Posterior cingulate gyrus (tissue), 11 donors: ENCODE measurements at places on chromosomes 11 and 22.

DNA sequence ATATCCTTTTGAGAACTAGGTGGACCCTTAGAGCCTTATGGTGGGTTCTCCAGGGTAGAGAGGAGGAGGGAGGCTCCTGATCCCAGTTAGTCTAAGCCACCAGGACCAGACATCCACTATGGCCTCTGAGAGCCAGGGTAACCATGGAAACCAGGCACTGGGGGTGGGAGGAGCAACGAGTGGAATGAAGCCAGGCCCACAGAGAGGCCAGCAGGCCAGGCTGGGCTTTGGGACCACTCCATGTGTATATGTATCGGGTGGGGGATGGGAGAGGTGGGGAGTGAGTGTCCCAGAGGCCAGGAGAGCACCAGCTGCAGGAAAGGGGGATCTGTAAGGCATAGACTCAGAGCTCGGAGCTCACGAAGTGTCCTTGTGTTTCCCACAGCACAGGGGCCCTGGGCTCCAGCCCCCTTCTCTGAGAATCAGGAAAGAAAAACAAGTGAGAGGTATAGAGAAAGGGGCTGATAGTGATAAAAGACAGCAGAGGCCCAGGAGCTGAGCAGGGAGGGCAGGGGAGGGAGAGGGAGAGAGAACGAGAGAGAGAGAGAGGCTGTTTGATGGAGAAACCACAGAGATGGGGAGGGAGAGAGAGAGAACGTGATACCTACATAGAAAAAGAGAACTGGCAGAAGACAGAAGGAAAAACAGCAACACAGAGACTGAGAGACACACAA is 15.5 kb upstream of the TSPAN18 start:
- no peak for DNase-seq

- no peak for DNase-seq
Measured at GRCh38 chr11:95750101-95750500, 39.5 kb downstream of the FAM76B start.

- DNase-seq = no peak
Measured at GRCh38 chr22:27336151-27337090, 465.1 kb downstream of the MN1 start.

- DNase-seq = no peak
Measured at GRCh38 chr11:6925636-6926207, 504 bp upstream of the ZNF215 start.

DNA sequence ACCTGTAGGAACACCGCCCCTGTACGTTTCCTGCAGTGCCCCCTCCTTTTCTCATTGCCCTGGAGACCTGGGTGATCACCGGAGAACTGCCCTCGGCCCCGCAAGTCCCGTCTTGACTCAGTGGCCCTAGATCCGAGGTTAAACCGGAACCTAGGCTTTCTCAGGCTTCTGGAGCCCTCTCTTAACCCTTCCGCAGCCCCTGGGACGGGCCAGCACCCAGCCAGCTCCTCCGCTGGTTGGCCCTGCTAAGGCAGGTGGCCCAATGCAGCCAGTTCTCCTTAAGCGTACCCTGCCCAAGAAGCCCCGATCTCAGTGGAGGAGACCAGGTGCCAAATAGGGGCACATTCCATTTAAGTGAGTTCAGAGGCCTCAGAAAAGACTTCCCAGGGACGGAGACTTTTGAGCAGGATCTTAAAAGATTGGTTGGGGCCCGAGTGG is 776 bp downstream of the NLRX1 start:
- peak; percentile 29 for DNase-seq

GRCh38 chr22:29219881-29220670 is 14.4 kb downstream of the EMID1 start:
- DNase-seq = no peak

DNA sequence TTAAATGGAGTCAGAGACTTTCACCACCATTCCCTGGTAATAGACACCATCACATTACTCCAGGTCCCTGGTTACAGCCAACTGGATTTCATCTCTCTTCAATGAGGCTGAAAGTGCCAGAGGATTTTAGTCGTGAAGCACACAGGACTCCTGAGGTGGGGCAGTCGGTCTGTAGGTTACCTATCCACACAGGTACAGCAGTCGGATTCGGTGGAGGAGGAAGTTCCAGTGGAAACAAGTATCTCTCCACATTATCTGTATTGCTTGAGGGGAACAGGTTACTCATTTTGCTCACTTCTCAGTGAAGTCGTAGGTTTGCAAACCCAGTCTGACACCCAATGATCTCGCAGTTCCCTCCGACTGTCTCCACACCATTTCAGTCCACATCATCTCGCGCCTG is 82.3 kb upstream of the TMEM45B start:
- no peak for DNase-seq

- DNase-seq = no peak
Measured at GRCh38 chr11:74162681-74163467, 7.9 kb downstream of the C2CD3 start.

DNA sequence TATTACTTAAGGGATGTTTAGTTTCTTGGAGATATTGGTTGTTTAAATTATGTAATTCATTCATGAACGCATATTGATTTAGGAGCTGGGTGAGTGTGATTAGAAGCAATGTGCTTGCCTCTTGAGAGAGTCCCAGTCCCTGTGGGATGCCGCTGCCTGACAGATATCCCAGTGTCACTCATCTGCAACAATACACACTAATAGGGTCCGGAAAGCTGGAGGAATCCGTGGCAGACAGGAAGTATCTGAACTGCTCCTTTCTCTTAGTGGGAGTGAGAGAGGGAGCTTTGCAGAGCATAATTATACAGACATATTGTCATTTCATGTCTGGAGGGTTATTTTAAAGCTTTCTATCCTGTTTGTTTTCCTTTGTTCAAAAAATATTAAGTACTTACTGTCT is 17.4 kb downstream of the AMOTL1 start:
- DNase-seq = no peak

DNA sequence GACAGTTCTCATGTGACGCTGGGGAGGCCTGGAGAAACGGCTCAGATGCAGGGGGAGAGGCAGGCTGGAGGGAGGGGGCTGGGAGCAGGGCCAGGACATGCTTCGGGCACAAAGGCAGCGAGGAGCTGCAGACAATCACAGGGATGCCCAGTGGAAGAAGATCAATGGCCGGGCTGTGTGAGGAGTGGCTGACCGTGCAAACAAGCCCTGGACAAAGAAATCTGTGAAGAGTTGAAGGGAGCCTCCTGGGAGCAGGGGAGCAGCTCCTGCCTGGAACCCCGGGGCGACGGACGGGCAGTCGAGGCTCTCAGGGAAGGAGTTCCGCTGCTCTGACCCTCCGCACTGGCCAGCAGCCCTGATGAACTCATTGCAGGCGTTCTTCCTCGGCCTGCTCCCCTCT is 126.7 kb upstream of the B3GAT1 start:
- DNase-seq = no peak

GRCh38 chr11:19995145-19995544 is 165.1 kb downstream of the DBX1 start:
- no peak for DNase-seq

DNA sequence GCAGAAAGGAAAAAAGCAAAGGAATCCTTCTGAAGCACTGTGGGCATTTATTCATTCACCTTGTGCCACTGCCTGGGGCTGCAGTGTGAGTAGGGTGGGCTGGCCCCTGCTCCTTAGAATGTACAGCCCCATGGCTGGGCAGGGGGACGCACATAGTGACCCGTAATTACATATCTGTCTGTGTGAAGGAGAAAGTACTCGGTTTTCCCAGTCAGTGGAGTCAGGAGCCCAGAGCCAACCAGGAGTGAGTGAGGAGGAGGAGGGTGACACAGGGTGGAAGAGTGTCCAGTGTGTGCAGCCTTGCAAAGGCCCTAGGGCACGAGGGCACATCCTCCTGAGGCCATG is 91.9 kb downstream of the CDKN1C start:
- peak; percentile 38 for DNase-seq

DNA sequence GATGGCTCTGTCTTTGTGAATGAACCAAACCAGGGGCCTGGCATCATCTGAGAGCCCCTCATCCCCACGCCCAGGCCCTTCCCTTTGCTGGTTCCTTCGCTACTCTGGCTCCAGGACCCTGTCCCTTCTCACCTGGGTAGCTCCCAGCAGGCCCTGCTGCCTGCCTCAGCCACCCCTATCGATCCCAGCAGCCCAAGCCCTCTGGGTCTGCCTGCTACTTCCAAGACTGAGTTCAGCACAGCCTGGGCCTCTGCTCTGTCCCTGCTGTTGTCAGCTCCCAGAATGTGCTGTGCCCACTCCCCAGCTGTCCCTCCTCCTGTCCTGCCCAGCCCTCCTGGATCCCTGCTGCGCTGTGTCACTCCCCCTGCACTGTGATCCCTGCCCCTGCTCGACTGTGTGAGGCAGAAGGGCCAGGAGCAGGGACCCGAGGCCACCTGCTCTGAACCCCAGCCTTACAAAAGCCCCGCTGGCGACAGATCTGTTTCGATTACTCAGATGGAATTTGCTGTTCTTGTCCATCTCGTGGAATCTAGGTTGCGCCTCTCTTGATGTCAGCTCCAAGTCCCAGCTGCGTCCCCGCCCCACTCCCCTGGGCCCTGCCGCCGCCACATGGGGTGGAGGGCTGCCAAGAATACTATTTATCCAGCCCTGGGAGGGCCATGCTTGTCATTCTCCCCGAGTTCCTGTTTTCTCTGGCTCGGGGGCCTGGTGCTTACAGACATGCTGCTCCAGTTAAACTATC is 13.0 kb downstream of the MRPL21 start:
- peak; percentile 46 for DNase-seq

- no peak for DNase-seq
Measured at GRCh38 chr22:26374391-26375026, 54.6 kb upstream of the ASPHD2 start.

- DNase-seq = no peak
Measured at GRCh38 chr22:19958083-19959042, 16.7 kb upstream of the TXNRD2 start.

DNA sequence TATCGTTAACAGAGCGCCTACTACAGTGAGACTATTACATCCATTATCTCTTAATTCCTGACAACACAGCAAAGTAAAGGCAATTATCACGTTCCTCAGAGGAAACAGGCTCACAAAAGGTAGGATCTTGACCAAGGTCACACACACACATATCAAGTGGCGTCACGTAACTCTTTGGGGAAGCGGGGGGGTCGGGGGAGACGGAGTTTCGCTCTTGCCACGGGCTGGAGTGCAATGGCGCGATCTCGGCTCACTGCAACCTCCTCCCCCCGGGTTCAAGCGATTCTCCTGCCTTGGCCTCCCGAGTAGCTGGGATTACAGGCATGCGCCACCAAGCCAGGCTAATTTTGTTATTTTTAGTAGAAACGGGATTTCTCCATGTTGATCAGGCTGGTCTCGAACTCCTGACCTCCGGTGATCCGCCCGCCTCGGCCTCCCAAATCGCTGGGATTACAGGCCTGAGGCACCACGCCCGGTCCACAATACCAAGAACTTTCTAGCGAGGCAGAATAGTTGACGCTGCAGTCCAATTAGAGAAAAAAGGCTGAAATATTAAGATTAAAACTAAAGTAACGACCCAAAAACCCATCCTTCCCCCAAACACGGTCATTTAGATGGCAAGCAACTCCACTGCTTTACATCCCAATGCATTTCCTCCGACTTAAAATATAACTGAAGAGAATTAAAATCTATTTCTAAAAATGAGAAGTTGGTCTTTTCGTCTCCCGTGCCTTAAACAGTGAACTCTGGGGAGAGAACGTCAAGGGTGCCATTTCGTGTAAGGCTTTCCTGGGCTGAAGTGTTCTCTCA is 1.2 kb downstream of the DDX17 start:
- no peak for DNase-seq

DNA sequence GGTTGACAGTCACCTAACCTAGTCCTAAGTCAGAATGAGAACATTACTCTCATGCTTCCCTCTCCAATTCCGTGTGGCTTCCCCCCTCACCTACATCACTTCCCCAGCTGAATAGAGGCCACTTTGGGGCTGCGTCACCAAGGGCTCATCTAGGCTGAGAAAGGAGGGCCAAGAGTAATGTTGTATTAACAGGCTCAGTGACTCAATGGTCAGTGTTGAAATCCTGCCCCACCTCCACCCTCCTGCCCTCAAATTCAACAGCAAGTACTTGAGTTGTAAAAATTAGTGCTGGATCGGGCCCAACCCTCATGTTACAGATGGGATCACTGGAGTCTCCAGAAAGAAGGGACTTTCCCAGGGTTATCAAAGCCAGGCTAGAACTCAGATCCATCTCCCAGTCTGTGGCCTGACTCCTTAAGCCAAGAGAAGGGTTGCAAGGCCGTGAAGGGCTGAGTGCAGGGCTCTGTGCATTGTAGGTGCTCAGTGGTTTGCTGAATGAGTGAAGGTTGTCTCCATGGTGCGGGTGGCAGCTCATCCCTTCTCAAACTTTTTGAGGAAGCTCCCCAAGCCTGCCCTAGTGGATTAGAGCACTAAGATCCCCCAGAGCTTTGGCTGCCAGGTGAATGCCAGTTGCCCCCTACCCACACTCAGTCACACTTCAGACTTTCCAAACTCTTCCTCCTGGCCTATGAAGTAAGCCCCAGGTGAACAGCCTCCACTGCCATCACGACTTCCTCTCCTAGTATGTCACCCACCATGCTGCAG is 3.2 kb downstream of the DGAT2 start:
- no peak for DNase-seq

GRCh38 chr11:119337581-119338317 is 2.9 kb downstream of the C1QTNF5 start:
- DNase-seq = no peak

GRCh38 chr11:112051768-112052167 is 22.0 kb downstream of the PIH1D2 start:
- no peak for DNase-seq

DNA sequence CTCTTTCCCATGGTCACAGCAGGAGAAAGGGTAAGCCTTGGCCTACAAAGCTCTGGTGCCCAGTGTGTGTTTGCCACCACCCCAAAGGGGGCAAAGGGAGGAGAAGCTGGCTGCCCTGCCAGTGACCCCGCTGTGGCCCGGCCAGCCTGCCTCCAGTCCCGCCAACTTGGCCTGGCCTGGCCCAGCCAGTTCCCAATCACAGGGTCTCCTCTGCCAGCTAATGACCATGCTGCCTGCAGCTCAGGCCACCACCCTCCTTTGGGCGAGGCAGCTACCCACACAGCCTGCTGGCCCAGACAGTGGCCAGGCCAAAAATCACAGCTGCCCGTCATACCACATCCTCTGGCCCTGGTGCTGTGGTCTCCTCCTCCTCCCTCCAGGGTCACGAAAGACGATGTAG is 5.1 kb downstream of the GDPD5 start:
- DNase-seq = no peak

DNA sequence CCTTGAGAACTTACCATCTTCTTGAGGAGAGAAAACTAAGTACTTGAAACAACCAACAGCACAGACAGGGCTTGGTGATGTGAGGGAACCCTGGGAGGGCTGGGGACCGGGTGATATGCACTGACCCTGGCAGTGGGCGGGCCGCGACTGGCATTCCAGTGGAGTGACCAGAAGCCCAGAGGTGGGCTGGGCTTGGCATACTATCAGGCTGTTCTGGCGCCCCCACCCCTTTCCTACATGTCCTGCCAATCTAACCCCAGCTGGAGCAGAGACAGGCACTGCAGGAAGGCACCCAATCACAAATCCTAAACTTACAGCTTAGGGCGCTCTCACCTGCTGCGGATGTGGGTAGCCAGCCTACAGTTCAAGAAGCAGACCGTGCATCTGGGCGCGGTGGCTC is 54.0 kb upstream of the GCAT start:
- DNase-seq = no peak

GRCh38 chr22:45912910-45913309 is 64.1 kb downstream of the WNT7B start:
- no peak for DNase-seq
